OCI-M1 (cell line): ENCODE measurements at places on chromosomes 1 and 21.

DNA sequence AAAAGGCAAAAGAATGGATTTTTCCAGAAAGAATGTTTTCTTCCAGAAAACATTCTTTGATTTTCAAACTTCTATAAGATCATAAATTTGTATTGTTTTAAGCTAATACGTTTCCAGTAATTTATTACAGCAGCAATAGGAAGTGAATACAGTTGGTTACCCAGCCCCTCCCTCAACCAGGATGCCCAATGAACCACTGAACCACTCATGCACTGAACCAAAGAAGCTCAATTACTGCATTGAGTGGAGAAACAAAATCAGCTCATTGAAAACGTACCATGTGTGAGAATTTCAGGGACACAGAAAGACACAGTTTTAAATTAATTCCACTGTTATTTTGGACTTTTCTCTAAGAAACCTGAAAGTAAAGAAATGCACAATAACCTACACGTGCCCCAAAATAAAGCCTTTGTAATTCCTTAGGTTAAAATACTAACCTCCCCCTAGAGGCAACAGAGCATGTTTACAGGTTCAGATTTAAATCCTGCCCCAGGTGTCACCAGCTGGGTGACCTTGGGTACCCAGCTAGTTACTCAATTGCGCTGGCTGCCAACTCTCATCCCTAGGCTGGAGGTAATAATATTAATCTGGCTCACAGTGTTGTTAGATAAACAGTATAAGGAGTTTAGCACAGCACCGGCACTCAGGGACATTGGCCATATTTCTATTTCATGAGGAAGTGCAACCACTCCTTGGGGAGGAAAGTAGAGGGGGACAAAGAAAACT, 111.7 kb downstream of the NMNAT2 start:
- no peak for DNase-seq

GRCh38 chr1:54163573-54163972, 10.8 kb upstream of the CDCP2 start:
- DNase-seq = no peak

GRCh38 chr1:55309786-55310504, 94.8 kb upstream of the USP24 start:
- DNase-seq = no peak

- DNase-seq = no peak
Observed at GRCh38 chr21:35294231-35294898, 245.3 kb upstream of the RUNX1 start.

DNA sequence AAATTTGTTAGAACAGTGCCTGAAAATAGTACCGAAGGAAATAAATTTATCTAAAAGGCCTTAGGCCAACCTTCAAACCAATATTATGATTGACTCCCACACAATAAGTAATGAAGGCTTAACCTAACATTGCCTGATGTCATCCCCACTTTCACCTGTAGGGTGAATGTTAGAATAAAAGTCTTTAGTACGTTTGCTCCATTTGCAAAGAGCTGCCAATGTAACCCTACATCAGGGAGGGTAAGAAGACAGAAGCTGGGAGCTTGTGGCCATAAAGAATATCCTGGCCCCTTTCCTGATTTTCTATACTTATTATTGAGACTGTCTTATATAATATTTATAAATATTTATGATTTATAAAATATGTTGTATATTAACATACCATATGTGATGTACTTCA, 661.8 kb upstream of the CXADR start:
- DNase-seq = no peak

DNA sequence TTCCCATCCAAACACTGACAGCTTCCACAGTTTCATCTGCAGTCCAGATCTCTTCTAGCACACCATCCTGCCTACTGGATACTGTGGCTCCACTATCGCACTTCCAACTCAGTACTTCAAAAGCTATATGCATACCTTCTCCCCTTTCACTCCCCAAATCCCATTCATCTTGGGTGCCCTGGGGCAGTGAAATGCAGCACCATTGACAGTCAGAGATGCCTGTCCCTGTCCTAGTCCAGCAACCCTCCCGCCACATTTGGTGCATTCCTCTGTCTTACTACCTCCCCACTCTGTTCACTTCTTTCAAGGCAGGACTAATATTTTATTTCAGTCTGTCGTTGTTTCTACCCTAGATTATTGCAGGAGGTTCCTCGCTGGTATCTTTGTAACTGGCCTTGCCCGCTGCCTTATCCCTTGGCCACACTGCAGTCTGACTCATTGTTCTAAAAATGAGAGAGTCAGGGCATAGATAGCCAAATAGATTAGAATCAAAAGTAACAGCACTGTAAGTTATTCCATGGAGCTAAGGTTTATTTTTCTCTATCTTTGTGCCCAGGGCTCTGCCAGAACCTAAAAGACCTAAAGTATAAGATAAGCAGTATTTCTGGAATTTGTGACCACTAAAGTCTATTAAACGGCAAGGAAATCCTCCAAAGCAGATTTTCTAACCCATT, 96.7 kb downstream of the ESRRG start:
- peak; percentile 87 for DNase-seq

- no peak for DNase-seq
Observed at GRCh38 chr1:235582130-235582529, 67.5 kb downstream of the GNG4 start.

GRCh38 chr1:178726545-178726944, 1.5 kb downstream of the RALGPS2 start:
- DNase-seq = peak; percentile 50

GRCh38 chr1:2070800-2071530, 20.8 kb downstream of the PRKCZ start:
- DNase-seq = no peak

- DNase-seq = no peak
Observed at GRCh38 chr1:151175041-151175741, 590 bp downstream of the TMOD4 start.

DNA sequence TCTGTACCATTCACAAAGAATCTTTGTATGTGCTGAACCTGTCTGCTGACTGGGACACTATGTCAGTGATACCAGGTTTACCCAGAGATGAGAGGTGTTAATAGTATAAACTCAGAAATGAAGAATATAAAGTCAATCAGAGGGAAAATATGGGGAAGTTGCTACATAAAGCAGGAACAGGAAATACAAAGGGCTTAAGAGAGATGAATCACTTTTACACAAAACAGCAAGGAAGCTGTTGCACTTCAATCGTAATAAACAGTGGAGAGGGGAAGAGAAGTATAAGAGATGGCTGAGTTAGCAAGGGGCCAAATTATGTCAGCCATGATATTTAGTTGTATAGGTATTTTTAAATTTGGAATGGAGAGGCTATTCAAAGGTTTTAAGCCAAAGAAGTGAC, 890.2 kb upstream of the NCAM2 start:
- DNase-seq = peak; percentile 79

DNA sequence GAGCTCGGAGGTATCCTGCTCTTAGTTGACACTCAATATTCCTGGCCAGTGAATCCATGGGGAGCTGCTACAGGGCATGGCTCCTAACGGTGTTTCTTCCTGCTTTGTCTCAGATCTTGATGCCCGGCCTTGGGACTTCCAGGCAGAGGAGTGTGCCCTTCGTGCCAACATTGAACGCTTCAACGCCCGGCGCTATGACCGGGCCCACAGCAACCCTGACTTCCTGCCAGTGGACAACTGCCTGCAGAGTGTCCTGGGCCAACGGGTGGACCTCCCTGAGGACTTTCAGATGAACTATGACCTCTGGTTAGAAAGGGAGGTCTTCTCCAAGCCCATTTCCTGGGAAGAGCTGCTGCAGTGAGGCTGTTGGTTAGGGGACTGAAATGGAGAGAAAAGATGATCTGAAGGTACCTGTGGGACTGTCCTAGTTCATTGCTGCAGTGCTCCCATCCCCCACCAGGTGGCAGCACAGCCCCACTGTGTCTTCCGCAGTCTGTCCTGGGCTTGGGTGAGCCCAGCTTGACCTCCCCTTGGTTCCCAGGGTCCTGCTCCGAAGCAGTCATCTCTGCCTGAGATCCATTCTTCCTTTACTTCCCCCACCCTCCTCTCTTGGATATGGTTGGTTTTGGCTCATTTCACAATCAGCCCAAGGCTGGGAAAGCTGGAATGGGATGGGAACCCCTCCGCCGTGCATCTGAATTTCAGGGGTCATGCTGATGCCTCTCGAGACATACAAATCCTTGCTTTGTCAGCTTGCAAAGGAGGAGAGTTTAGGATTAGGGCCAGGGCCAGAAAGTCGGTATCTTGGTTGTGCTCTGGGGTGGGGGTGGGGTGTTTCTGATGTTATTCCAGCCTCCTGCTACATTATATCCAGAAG, 16.7 kb downstream of the ALX3 start:
- DNase-seq = peak; percentile 76

- DNase-seq = no peak
Observed at GRCh38 chr1:235286667-235287066, 41.3 kb downstream of the ARID4B start.

DNA sequence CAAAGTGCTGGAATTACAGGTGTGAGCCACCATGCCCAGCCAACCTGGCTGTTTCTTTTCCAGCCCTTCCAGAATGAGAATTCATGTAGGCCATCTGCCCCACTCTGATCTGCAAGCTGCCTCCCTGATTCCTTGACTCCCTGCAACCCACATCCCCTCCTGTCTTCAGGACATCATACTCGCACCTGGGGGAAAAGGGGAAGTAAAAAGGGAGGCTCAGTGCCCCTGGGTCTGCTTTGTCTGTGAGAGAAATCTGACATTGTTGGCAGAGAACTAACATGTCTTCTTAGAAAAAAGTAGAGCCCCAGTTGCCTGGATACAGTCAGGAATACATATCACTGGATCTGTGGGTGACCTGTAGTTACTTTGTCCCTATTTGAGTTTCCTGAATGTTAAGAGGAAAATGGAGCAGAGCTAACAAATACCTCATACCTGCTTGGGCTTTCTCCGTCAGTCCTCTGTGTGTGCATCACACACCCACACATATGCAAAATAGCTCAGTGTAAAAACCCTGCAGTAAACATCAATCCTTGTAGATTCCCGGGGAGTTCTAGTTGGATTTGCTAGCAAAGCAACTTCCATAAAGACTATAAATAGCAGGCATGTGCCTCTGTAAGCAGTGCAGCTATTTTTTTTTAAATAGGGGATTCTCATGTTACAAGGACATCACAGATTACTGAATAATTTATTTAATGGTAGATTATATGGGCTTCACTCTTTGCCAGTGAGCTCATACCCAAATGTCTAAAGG, 62.9 kb downstream of the TEX35 start:
- DNase-seq = no peak

DNA sequence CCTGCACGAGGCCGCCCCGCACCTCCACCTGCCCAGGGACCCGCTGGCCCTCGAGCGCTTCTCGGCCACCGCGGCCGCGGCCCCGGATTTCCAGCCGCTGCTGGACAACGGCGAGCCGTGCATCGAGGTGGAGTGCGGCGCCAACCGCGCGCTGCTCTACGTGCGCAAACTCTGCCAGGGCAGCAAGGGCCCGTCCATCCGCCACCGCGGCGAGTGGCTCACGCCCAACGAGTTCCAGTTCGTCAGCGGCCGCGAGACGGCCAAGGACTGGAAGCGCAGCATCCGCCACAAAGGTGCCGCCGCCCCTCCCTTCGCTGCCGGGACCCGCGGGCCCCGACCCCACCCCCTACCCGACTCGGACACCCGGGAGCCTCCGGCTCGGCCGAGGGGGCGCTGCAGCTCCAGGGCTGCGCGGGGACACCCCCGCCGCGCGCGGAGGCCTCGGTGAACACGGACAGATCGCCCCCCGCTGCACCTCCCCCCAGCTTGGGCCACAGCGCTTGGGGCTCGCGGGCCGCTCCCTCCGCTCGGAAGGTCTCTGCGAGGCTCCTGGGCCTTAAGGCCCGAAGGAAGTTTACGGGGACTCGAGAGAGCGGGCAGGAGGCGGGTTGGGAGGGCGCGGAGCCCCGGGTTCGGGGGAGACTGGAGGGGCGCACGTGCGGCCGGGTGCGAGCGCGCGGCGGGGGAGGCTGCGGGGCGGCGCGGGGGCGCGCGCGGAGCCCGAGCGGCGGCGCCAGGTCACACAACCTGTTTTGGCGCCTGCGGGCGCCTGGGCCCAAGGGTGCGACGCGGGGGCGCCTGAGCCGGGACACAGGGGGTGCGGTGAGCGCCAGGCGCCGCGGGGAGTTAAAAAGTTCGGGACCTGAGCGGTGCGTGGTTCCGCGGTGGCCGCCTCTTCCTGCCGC, 1.2 kb downstream of the SAMD11 start:
- peak; percentile 62 for DNase-seq

DNA sequence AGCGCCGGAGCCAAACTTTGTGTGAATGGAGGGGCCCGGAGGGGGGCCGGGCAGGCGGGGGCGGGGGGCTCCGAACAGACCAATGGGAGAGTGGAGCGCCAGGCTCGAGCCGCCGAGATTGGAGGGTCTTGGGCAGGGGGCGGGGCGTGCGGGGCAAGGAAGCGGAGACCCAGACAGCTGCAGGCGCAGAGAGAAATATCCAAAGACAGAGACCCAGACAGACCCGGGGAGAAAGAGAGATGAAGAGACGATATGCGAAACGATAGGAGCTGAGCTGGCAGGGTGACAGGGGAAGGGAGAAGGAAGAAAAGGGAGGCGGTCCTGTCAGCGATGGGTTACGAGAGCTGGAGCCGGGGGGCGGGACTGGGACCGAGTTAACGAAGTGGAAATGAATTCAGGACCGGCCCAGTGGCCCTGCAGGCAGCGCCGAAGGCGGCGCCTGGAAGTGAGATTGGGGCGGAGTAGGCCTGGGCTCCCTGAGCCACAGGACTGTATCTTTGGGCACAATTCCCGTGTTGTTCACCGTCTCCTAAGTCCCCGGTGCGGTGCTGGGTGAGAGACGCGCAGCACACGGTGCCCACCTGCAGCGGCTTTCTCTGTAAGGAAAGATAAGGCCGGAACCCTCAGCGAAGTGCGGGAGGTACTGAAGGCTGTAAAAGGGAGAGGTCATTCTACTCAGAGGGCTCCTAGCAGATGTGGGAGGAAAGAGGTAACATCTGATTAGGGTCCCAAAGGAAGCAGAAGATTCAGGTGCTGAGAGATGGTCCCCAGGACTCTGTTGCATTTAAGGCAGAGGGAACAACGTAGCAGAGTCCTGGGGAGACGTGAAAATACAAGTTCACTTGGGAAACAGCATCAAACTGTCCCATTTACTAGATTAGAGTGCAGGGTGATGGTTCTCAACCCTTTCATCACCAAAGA, 543 bp upstream of the KCNJ10 start:
- peak; percentile 57 for DNase-seq

GRCh38 chr1:185594786-185595410, 139.3 kb upstream of the HMCN1 start:
- DNase-seq = no peak

DNA sequence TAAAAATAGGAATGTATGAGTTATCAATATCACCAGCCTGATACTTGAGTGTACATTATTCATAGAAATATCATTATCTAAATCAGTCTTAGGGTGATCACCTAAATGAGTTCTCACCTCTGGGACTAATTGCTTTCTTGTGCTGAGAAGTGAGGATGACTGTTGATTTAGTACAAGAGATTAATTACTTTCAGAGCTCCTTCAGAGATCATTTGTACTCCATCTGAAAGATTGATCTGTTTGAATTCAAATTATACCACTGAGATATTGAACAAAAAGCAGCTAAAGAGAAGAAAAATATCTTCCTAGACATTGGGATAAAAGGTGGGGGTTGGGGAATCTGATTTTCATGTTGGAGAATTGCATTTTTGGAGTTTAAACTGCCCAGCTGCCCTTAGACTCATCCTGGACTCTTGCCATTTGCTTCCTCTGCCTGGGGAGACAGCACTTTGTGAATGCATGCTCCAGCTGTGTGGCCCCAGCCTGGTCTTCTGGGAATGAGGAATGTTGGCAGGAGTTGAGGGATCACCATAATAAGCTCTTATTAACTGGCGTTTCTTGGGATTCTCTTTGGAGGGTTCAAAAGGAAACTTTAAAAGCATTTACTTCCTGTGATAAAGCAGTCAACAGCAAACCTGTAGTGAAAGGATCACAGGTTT, 19.7 kb upstream of the PGBD2 start:
- DNase-seq = peak; percentile 48
